ENCODE measurements at places on chromosomes 5 and 9.

DNA sequence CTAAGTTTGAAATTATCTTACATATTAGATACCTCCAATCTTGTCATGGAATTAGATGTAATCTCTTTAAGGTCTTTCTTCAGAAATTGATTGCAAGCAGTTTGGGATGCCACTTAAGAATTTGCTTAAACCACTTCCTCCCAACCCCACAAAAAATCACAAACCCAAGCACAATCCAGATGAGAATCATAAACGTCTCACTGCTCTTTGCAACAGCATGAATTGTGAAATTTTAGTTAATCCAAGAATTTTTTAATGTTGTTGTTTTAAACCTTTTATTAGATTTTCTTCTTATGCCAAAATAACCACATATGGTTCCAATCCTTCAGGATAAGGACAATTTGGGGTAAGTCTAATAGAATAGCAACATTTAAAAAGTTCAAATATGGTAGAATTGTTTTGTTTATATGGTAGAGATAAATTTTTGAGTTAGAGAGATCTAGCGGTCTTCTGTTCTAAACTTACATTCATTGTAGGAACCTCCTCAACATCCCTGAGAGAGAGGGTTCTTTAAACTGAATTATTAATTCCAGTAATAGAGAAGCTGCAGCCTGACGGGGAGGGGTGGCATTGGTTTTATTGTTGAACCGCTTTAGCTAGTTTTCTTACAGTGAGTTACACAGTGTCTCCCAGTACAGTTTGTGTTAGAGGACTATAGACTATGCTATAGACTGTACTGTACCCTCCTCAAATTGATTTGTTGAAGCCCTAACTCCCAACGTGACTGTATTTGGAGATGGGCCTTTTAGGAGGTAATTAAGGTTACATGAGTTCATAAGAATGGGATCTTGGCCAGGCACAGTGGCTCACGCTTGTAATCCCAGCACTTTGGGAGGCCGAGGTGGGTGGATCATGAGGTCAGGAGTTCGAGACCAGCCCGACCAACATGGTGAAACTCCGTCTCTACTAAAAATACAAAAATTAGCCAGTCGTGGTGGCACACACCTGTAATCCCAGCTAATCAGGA, 24.8 kb upstream of the IL6ST start:
- DNase-seq, result no peak

- no peak for DNase-seq
These were observed 6.6 kb downstream of the OTULINL start for GRCh38 chr5:14588145-14588544.

DNA sequence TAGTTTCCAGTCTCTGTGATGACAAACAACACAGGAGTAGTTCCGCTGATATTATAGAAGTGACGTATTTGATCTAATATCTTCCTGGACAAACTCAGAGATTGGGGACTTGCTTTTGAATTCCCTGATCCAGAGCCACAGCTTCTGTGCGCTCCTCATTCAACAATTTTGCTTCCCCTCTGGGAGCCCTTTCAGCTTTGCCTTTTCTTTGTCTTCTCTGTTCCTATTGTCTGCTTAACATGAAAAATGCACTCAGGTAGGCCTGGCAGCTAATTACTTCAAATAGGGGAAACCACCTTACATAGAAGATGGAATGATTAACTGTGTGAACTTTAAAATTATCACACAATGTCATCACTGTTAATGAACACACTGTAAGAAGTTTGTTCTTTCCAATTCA, 192.9 kb downstream of the EPB41L4A start:
- DNase-seq, result no peak

DNA sequence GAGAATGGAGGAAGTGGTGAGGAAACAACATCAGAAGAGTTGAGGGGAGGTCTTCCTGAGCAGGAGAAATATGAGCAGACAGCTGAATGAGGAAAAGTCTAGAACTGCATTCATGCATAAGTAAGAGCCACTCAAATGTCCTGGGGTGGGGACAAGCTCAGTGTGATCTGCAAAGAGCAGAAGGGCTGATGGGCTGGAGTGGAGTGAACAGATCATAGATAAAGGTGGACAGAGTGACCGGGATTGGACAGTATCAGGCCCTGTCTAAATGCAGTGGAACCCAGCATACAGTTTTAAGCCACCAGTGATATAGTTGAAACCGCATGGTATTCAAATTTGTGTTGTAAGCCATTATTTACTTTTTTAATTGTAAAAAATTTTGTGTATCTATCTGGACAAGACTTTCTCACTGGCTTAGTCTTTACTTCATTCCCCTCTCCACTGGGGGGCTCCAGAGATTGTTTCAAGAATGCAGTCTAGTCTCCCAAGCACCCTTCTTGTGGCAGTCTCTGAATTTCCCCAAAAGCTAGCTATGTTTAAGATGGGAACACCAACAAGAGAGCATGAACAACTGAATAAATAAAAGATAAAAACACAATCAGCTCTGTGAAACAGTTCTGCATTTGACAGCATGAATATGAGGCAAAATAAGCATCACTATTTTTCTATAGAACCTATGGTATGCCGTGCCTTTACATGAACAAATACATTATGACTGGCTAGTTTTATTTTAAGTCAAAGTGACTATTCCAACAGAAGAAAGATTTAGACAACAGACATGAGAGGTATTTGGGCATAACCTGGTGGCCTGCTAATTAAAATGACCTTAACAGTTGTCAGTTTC, 10.7 kb upstream of the STK32A start:
- DNase-seq, result no peak

GRCh38 chr5:90366948-90367347, 42.6 kb downstream of the CETN3 start:
- no peak for DNase-seq

DNA sequence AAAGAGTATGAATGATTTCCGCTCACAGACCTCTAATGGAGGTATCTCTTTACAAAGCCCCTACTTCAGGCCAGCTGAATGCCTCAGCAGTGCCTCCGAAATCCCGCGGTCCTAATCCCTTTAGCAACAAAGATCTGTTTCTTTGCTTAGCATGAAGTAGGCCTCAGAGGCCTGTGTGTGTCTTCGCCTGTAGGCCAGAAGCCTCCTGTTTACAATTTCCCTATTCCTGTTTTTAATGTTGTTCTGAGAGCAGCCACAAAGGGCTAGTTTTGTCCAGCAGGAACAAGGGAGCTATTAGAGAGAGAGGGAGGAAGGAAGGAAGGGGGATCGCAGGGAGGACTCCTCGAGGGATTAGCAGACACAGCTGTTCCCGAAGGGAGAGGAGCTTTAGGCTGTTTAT, 166.4 kb upstream of the SPRY4 start:
- no peak for DNase-seq

DNA sequence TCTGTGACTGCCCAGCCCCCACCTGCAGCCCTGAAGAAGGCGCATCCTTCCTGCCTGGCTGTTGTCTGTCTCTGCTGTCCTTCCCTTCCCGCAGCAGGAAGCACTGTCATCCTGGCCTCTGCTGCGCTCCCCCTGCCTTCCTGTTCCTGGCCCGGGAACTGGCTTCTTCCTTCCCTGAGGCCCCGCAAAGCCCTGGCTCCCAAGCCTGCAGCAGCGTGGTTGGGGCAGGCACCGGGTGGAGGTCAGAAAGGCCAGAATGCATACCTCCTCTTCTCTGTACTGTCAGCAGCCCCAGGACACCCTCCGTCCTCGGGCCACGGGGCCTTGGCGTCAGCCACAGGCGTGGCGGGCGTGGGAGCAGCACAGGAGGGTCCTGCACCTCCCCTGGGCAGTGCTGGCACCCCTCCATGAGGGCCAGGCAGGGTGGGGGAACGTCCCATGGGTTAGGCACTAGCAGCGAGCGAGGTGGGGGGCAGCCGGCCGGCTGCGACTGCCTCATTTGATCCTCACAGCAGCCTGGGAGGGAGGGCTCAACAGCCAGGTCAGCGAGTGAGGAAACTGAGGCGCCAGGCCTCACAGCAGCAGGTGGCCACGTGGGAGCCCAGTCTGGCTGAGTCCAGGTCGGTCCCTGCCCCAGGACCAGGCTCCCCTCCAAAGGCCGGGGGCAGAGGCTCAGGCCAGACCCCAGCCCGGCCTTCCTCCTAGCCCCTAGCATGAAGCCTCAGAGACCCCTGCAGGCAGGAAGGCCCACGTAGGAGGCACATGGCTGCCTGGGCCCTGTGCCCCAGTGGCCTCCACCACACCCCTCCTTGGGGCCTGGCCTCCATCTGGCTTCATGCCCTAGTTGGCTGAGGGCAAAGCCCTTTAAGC, 9.4 kb downstream of the FLT4 start:
- no peak for DNase-seq

DNA sequence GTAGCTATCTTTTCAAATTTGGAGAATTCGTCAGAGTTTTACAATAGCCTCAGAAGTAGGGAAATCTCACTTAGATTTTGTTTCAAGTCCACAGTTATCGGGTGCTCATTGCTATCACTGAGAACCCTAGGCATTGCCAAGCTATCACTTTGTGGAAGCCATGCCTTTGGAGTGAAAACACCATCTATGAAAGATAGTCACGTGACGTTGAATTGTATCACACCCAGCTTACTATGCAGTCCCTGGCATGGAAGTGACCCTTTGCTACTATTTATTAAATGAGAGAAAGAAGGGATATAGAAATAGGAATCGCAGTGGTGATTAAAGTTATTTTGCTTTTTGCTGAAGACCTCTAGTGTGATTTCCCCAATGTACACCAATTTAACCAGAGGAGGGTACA, 97.2 kb downstream of the AOPEP start:
- DNase-seq, result no peak

DNA sequence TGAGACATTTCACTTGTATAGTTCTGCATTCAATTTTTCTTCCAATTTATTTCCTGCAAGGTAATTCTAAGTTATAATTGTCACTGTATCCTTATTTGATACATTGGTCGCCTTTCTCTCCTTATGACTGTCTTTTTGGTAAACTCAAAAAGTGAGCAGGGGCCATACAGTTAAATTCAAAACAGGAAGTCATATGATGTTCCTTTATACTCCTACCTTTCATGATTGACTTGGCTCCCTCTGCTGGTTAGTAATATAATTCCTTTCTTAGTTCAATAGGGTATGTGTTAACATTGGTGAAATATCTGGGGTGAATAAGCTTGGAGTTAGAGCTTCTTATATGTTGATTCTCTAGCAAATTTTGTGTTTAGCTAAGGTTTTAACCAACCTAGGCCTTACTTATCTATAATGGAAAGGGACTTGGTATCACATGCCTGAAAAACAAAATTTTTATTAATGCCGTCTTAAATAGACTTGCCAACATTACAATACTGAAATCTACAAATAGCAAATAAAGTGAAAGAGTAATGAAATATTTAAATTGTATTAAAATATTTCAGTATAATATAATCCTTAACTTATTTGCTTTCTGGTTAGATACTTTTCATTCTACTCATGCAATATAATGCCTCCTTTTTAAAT, 6.0 kb upstream of the NIPBL start:
- DNase-seq, result no peak

DNA sequence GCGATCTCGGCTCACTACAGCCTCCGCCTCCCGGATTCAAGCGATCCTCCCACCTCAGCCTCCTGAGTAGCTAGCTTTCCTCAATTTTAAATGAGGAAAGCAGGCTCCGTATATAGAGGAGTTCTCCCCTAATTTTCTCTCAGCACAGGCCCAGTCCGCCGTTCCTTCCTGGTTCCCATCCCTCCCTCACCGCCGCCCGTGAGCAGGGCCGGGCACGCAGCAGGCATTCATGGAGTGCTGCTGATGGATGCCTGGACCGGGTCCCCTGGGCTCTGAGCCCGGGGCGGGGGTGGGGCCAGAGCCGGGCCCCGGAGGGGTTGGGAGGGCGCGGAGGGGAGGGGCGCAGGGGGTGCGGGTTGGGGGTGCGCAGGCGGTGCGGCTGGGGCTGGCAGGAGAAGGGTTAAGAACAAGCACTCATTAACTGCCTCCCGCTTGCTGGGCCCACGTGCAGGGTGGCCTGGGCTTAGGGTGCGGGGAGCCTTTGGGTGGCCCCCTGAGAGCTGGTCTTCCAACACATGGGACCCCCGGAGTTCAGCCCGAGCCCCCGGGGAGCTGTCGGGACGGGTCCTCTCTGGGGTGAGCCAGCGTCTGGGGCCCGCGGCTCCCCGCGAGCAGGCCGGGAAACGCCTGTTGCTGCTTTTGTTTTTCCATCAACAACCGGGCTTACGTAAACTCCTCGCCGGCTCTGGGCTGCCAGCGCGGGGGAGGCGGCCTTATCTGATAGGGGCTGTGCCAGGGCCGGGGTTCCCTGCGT, 33.7 kb downstream of the LHX2 start:
- DNase-seq, result no peak

DNA sequence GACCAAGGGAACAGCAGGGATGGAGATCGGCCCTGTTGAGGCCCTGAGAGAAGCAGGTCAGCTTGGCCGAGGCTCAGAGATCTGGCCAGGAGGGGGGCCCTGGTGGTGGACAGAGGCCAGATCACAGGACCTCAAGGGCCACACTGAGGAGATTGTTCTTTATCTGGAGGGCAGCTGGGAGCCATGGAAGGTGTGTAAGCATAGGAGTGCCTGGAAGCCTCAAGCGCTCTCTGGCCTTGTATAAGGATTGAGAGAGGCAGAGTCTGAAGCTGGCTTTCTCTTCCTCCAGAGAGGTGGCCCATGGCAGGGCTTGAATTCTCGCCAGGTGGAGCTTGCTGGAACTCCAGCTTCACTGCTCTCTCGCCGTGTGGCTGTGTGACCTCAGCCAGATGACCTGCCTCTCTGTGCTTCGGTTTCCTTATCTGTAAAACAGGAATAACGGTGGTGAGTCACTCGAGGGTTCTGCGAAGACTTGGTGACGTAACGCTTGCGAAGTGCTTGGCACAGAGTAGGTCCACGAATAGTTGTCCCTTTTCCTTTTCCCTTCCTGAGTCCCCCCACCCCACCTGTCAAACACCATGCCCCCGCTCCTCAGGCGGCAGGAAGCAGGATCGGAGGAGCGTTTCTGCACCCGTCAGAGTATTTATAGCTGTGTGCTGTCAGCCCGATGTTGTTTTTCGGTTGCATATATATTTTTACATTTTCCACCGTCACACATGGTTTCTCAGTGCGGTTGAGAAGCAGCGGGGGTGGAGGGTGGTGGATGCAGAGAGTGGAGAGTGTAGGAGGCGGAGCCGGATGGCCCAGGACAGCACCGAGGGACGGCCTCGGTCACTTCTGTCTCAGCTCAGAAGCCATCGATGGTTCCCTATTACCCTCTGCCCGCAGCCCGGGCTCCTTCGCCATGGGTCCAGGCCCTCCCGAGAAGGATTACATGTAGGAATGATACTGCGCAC, 17.0 kb upstream of the CRB2 start:
- DNase-seq, result no peak

- no peak for DNase-seq
These were observed 176.8 kb downstream of the MELK start for GRCh38 chr9:36749461-36749860.

GRCh38 chr5:35659556-35659955, 41.9 kb downstream of the SPEF2 start:
- DNase-seq, result no peak

DNA sequence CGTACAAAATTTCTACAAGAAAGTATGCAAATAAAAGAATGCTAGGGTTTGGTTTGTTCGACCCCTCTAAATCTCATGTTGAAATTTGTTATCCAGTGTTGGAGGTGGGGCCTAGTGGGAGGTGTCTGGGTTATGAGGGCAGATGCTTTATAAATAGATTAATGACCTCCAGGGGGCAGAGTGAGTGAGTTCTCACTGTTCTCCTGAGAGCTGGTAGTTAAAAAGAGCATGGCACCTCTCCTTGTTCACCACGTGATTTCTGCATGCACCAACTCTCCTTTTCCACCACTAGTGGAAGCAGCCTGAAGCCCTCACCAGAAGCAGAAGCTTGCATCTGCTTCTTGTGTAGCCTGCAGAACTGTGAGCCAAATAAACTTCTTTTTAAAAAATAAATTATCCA, 50.4 kb upstream of the FAM170A start:
- DNase-seq, result no peak

- no peak for DNase-seq
These were observed at the start of gene CFAP77 for GRCh38 chr9:132409828-132410528. TSS of gene CFAP77 (plus strand) at chr9:132410211. CDS start at chr9:132410272, 61 bp downstream.

Measured in esophagus squamous epithelium (tissue), 5 donors.